ENCODE measurements at places on chromosomes 1 and 21. TPM values are rescaled to one million over a fixed set of nuclear protein-coding genes. Genes with fewer than 3 reads are reported as not detected.

GRCh38 chr21:45390831-45391742 is 13.9 kb upstream of the COL18A1 start:
- DNase-seq: no peak

GRCh38 chr1:239367196-239367810 is 19.1 kb upstream of the CHRM3 start:
- DNase-seq: no peak

DNA sequence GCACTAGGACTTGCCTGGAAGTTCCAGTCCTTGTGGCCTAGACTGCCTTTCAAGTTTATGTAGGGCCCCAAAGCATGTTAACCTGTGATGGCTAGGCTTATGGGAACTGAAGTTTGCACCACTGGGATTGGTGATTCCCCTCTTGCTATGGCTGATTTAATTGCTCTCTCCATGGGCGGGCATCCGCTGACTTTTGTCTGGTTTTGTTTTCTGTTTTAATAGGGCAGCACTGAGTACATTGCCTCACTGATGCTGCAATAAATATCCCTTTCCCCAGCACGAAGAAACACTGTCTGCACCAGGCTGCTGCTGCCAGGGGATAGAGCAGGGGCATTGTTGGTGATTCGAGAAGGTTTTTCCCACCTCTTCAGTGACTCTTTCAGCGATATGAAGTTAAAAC is 73.3 kb upstream of the PDE4B start:
- DNase-seq: no peak

DNA sequence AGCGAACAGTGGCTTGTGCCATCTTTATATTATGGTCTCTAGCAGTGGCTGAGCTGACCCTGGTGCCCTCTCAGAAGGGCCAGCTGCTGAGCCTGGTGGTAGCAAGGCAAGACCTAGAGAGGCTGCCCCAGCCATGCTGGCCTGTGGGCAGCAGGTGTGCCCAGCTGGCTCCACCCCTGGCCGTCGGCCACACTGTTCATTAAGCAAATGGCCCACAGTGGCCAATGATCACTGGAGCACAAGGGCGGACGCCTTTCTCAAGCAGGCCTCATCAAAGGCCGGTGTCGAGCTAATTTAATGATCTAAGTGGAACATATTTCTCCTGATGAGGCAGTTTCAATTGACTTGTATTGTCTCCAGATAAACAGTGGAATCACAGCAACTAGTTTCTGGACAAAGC is 89.4 kb downstream of the GRIK3 start:
- DNase-seq: no peak

DNA sequence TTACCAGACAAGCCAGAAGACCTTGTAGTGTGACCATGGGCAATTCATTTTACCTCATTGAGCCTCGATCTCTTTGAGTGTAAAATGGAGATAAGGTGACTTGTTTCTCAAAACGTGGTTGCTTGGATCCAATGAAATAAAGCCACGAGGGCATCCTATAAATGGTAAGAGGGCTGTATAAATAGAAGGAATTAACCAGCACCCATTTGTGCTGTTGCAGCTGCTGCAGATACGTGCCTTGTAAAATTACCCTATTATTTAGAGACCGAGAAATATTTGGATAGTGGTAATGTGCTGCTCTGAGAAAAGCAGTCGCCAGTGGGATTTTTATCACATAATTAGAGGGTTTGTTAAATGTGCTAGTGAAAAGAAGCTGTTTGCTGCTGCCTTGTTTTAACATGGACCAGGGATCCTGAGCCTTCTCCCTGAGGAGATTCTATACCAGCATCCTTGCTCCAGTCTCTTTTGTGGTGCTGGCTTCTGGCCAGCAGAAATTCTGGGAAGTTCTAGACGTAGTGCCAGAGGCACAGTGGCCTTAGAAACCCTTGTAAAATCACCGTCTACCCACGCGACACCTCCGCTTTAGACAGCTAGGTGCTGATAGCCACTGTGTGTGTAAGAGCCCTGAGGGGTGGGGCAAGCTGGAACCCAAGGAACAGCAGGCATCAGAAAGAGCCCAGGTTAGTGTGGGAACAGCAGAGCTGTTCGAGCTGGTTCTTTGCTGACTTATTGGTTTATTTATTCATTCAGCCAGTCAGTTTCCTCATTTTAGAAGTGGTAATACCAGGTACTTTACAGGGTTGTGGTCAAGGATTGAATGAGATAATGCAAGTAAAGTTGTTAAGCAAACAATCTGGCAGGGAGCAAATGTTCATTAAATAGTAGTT is 137.5 kb downstream of the NOS1AP start:
- DNase-seq: peak; percentile 18

DNA sequence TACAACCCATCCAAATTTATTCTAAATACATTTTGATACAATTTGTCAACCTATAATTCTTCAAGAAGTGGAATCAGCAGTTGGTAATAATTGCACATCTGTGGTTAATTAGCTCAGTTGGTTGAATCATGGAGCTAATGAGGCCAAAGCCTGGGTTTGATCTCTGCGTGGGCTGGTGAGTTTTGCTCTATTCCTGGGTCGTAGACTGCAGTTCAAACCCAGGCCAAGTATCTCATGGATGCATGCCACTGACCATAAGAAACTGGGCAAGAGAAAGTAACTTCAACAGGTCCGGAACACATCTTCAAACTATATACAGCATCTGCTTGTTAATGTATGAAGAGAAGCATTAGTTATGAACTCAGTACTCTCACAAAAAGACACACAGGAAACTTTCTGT is 779.7 kb downstream of the USP25 start:
- DNase-seq: no peak

DNA sequence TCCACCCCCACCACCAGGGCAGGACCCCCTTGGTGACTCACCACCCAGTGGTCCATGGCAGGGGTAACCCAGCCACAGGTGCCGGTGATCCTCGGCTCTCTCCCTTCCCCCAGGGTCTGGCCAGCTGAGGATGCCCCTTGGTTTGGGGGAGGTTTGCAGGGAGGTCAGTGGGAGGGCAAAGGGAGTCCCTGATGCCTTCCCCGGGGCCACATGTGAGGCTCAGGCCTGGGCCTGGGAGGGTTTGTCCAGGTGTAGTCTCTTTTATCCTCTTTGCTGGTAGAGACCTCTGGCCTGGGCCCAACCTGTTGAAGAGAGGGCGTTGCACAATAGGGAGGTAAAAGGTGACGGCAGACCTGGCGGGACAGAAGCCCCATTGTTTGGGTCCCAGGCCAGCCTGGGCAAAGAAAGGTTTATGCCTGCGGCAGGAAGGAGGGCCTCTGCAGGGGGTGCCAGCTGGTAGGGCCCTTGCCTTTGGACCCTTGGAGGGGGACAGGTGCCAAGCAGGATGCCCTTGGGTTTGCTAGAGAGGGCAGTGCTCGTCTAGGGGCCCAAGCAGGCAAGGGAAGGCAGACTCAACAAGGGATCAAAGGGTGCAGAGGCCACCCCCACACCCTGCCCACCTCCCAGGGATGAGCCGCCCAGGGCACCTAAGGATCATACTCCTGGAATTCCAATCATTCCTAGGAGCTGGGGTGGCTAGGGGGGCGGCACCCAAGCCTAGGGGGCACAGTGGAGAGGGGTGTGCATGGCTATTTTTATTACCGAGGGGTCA is 760 bp upstream of the TINAGL1 start:
- DNase-seq: no peak

GRCh38 chr1:23916209-23917131 is 3.3 kb upstream of the CNR2 start:
- DNase-seq: no peak

DNA sequence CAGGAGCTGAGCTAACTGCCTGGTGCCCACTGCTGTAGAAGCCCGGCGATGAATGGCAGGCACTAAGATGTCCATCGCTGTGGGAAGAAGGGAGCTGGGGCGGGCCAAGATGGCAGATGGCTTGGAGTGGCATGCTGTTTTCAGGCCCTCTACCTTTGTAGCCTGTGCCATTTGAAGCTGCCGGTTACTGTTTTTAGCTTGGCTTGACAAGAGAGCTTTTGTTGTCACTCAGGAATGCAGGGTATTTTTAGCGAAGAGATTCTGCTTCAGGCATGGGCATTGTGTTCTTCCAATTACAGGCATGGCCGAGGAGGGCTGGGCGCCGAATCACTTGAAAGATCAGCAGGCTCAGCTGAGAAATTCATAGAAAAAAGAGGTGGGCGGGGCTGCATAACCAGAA is 348.7 kb downstream of the RPS6KC1 start:
- no peak for DNase-seq

Gene C1orf74
- total RNA-seq: 1.5 TPM

Gene IFFO2
- 24.8 TPM for total RNA-seq

Gene USP25
- total RNA-seq: 32.0 TPM

Gene S100B
- total RNA-seq: 8.4 TPM

Gene SLC22A15
- total RNA-seq: 11.9 TPM

Gene COL16A1
- total RNA-seq: 183 TPM

Gene PTAFR
- 9.2 TPM for total RNA-seq

Data from thoracic aorta (tissue), 2 donors.